BE2C (cell line): ENCODE measurements at places on chromosomes 2 and 18.

DNA sequence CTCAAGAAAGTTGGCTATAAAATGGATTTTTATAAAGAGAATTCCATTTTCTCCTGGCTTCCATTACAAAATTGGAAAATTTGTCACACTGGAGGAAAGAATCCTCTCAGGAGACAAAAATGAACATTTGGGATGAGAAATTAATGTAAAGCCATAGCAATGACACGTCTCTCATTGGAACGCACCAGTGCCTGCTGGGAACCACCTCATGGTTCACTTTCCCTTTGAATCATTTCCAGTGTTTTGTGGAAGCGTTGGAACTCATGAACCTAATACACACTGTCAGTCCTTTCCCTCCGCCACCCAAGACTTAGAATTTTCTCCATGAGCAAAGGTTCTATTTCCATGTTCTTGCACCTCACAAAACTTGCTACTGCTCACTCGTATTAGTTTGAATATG is 21.0 kb upstream of the NRP2 start:
- DNase-seq = no peak

- no peak for DNase-seq
Measured at GRCh38 chr2:242040681-242041080, 171.2 kb downstream of the RTP5 start.

GRCh38 chr2:145033438-145033837 is 513.5 kb upstream of the ZEB2 start:
- DNase-seq = no peak

GRCh38 chr2:164203131-164203530 is 418.2 kb downstream of the GRB14 start:
- no peak for DNase-seq

- no peak for DNase-seq
Measured at GRCh38 chr2:67713376-67713775, 316.2 kb downstream of the ETAA1 start.

DNA sequence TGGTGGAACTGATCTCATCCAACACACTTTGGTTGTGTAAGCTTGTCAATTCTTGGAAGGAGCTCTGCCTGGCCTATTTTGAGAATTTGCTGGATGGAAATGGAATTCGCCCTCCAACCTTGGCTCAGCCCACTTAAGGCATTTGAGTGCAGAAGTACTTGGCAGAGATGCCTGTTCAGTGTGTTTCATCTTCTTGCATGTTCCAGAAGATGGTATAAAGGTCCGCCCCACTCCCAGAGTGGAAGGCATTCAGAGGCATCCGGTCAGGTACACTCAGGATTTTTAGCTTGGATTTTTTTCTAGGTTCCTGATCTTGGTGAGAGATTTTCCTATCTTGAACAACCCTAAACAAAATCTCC is 61.3 kb upstream of the TXNDC2 start:
- DNase-seq = no peak

DNA sequence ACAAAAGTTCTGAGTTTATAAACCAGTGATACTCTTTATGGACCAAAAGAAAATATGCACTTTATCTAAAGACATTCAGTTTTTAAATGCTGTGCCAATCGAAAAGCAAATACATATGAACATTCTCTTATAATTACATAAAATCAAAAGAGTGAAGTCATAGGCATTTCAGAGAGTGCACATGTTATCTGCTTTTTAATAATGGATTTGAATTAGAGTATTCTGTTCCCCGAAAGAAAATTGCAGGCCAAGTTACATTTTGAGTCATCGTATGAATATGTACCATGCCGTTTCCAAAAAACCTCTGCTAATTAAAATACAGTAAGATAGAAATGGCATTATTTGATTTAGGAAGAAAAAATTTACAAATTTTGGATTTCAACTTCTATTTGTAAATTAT is 565.7 kb downstream of the ZEB2 start:
- no peak for DNase-seq

DNA sequence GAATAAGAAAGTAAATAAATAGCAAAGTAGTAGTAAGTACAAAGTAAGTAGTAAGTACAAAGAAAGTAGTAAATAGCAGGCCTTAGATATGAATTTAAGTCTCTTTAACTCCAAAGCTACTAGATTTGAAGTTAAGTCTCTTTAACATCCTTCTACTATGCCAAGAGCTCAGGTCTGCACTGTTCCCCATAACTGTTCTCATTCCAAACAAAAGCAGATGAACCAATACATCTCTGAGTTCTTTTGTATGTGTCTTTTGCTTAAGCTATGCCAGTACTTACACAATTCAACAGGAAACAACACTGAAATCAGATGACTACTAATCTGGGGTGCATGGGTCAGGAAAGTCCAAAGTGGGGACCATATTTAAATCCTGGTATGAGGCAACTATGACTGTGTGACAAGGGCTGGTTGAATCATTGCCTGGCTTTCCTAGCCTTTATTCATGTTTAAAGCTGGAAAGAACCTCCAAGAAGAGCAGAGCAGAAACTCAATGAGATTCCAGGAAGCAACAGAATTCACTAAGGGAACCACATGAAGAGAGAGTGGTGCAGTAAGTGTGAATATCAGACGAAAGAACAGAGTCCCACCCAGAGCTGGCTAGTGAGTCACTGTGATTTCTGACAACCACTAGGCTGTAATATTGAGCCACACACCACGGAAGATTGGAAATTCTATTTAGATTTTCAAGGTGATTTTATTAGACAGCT is 51.0 kb upstream of the CYP26B1 start:
- DNase-seq = no peak

- no peak for DNase-seq
Measured at GRCh38 chr2:240906911-240907590, 915 bp downstream of the CROCC2 start.

GRCh38 chr2:126765395-126765794 is 109.4 kb downstream of the GYPC start:
- no peak for DNase-seq

DNA sequence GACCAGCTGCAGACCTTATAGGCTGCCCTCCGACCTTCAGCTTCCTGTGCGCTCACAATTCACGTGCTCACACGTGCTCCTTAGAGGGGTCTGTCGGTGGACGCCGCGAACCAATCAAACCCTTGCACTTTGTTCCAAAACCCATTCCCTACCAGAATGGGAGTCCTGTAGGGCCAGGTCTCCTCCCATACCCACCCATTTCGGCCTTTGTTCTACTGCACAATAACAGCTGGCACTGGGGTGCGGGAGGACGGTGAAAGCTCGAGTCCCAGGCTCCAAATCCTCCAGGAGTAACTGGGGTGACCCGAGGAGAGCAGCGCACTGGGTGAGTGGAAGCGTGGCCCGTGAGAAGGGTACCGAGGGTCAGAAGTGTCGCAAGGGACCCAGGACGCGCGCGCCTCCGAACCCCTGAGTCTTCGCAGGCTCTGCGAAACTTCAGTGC is 13.0 kb downstream of the SIX3 start:
- no peak for DNase-seq

- no peak for DNase-seq
Measured at GRCh38 chr2:179939259-179939658, 67.8 kb downstream of the CWC22 start.

DNA sequence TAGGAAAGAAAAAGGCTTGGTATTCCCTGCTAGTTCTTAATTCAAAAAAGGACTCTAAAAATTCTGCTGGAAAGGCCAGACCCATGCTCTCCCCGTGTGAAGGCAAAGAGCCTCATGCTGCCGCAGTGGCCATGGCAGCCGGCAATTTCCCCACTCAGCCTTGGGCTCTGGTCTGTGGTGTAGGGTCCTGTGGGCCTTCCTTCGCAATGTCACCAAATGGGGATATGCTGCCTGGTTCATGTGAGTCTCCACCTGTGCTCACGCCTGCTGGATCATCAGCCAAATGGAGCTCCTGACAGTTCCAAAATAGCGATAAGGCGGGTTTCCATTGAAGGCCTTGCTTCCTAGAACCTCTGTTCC is 282.8 kb upstream of the ATP5MC3 start:
- no peak for DNase-seq

DNA sequence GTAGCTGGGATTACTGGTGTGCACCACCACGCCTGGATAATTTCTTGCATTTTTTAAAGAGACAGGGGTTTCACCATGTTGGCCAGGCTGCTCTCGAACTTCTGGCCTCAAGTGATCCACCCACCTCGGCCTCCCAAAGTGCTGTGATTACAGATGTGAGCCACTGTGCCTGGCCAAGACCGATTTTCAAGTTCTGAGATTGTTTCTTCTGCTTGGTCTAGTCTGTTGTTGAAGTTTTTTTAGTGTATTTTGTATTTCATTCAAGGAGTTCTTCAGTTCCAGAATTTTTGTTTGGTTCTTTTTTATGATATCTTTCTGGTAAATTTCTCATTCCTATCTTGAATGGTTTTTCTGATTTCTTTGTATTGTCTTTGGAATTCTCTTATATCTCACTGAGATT is 96.4 kb downstream of the ANKRD12 start:
- no peak for DNase-seq

DNA sequence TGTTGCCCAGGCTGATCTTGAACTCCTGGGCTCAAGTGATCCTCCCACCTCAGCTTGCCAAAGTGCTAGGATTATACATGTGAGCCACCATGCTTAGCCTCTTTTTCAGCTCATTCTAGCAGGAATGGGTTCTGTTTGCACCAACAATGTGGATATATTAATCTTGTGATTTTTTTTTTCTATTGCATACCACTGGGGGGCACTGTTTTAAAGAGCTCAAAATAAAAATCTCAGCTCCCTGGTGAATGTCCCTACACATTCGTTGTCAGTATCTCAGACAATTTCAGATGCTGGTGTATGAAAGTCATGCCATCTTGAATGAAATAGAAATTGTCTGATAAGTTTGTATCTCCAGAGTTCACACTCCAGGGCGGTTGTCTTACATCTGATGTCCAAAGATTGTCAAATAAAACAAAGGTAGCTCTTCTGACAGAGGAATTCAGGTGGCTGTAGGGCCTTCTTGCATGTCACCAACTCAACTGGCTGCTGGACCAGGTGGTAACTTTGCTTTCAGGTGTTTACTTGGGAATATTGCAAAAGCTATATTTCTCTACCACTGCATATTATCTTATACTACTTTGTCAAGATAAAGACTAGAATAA is 3.1 kb upstream of the MATN3 start:
- no peak for DNase-seq

DNA sequence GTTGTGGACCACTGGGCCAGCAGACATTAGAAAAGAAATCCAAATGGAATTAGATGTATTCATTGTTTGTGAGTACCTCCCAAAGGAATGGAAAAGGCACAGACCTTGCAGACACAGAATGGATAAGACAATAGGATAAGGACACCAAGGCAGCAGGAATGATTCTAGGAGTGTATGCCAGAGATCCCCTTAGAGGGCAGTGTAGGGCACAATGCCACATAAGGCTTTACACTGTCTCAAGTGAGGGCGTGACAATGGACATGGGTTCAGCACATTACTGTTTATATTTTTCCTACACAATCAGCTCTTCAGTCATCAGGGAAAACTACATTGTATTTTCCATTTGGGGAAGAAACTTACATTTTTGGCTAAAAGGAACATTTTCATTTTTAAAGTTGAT is 250.9 kb downstream of the PTH2R start:
- no peak for DNase-seq

GRCh38 chr2:205640716-205641115 is 41.6 kb upstream of the NRP2 start:
- DNase-seq = no peak

DNA sequence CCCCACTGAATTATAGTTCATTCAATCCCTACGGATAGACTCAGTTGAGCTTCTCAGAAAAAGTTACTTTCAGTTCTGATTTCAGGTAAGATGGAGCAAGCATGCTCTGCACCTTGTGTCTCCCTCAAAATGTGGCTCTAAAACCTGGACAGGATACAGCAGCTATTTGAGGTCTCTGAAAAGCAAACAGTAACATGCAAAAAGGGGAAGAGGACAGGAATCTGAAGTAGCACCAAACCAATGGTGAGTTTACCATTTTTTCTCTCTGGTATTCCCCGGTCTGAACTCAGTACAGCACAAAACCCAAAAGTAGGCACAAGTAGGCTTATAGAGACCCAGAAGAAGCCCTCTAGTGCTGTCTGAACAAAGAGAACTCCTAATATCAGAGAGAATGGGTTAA is 34.1 kb downstream of the LANCL1 start:
- no peak for DNase-seq

DNA sequence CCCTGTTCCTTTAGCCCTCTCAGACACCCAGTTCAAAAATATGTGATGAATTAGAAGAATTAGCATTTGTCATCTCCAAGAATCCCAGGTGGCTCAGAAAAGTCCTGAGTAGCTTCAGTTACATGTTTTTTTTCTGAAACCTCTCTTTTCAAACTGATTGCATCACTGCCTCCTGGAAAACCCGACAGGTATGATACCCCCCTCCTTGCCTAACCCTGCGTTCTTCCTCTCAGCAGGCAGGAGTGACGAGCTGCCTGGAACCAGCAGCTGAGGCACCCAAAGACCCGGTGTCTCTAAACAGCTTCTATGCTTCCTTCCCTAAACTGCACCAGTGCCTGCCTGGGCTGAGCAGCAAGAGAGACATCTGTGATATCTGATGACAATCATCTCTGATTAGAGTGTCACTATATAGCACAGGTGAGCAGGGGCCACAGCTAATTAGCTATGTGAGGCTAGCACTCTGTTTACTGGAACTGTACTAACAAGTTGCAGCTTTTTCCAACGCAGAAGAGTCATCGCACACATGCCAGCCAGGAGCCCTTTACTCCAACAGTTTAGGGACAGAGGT is 376.4 kb upstream of the ATP5MC3 start:
- no peak for DNase-seq

GRCh38 chr2:233064530-233065199 is 4.5 kb downstream of the INPP5D start:
- no peak for DNase-seq

- DNase-seq = no peak
Measured at GRCh38 chr2:195407783-195408182, 249.2 kb upstream of the SLC39A10 start.
